ENCODE measurements at places on chromosomes 7 and 10. TPM values are rescaled to one million over a fixed set of nuclear protein-coding genes. Genes with fewer than 3 reads are reported as not detected.

DNA sequence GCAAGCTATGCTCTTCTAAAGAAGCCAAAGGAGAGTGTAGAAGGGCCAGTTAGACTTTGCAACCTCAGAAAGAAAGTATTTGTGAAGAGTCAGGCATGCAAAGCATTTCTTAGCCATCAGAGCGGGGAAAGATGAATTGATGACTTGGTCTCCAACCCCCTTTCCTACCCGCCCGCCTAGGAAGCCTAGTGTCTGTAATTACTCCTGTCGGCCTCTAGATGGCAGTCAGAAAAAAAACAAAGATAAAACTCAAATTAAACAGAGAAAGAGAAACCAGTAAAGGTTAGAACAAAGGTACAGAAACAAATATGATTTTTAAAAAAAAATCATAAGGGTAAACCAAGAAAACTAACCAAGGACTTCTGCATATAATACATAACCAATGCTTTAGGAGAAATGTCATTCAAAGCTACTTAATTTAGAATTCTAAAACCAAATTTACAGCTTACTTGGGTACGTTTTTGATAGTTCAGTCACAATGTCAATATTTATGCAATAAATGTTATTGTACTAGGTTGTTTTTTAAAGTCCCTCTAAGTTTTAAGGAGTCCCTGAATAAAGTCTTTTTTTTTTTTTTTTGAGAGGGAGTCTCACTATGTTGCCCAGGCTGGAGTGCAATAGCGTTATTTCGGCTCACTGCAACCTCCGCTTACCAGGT is 97.6 kb downstream of the LYZL1 start:
- DNase-seq: peak; percentile 53

DNA sequence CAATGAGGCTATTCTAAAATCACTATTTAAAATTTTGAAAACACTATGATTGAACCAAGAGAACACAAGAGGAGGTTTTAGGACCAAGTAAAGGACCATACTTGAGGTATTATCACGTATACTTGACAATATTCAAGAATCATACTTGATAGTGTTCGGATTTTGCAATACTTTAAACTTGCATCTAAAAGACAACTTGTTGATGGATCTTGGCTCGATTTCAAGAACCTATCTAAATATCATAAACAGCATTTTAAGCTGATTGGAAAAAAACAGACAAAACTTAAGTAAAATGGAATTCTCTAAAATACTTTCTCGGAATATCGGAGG is 1.3 kb downstream of the NAMPT start:
- DNase-seq: no peak

GRCh38 chr7:36651404-36651803 is 72.9 kb downstream of the AOAH start:
- DNase-seq: no peak

GRCh38 chr10:8187171-8187666 is 132.7 kb downstream of the GATA3 start:
- no peak for DNase-seq

GRCh38 chr10:86970162-86970981 is 2.1 kb downstream of the ADIRF start:
- DNase-seq: peak; percentile 64

AGR3 gene
- not detected for total RNA-seq

GRCh38 chr7:103630318-103630717 is 184.3 kb upstream of the SLC26A5 start:
- DNase-seq: no peak

LLCFC1 gene
- total RNA-seq: not detected

DNA sequence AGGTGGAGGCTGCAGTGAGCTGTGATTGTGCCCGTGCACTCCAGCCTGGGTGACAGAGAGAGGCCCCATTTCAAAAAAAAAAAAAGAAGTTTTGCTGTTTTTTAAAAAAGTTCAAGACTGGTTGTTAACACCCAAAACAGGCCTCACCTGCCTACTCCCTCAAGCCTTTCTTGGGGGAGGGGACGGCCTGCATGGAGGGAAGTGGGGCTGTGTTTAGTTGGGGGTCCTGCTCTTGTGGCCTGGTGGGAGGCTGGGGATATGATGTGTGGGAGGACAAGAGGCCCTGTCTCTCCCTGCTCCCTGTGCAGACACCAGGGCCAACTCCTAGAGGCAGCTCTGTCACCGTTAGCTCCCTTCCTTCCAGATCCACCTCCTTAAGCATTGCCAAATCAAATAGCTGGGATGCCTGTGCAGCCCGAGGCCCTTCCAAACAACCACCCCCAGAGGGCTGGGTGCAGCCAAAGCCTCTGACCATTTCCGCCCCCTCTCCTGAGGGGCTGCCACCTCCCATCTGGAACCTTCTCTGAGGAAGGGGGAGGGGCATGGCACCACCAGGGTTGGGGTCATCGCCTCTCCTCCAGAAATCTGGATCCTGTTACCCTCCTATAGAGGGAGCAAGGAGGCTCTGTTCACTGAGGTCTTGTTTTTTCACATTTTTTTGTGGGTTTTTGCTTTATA is 32.9 kb upstream of the ANKRD2 start:
- DNase-seq: no peak

- no peak for DNase-seq
Measured at GRCh38 chr7:96188591-96188991, 133.3 kb downstream of the SLC25A13 start.

GRCh38 chr7:111168182-111168581 is 77.3 kb downstream of the LRRN3 start:
- no peak for DNase-seq

CAV2 gene
- total RNA-seq: 141 TPM

CYTH3 gene
- total RNA-seq: 11.1 TPM

DNA sequence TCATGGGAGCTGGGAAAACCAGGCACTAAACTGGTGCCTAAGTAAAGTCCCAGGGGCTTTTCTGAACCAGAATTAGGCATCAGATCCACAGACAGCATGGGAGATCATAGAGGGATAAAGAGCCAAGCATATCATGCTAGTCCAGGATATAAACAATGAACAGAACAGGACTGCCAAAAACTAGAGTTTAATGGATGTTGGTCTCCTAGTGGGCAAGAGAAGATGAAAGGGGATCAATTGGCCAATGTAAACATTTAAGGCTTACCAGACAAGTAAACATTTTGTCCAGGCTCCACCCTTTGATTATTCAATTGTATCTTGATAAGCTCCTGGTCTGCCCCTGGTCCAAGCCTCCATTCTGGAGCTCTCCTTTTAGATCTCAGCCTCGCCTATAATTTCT is 18.9 kb downstream of the MACC1 start:
- no peak for DNase-seq

DNA sequence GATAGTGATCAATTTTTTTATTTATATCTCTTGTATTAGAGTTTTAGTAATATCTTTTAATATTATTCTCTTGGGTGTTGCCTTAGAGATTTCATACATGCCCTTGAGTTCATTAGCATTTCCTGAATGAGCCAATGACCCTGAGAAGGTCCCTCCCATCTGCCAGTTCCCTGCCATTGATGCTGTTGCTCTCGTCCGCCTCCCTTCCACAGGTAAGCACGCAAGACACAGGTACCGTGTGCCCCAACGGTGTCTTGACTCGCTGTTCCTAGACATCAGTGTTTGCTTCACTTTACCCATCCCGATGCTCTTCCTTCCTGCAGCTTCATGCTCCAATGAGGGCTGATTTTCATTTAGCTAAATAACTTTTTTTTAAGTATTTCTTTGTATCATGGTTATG is 19.7 kb upstream of the PWWP2B start:
- no peak for DNase-seq

DNA sequence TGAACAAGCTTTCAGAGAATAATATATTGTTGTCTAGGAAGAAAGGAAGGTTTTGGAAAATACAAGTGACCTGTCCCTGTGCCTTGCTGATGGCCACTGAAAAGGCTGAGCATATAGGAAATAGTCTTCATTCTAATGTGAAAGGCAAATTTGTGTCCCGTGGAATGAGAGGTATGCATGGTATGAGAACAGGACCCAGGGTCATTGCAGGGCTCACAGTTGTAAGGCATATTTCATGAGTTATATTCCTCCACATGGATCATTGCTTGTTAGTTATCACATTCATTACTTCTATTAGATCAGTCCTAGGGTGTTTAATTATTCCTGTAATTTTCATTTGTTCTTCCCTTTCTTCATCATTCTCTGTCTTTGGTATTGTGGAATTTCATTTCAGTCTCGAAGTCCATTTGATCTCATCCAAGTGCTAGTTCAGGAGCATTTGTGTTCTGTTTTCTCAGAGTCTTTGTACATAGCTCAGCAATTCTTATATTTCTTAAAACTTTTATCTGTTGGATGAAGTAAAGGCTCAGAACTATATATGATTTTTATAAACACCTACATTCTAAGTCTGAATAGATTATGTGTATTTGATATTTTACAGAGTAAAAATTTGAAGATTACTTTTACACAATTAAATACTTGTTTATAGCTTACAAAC is 39.4 kb upstream of the ARHGAP21 start:
- peak; percentile 19 for DNase-seq

GRCh38 chr10:78634835-78635234 is 433.9 kb upstream of the ZMIZ1 start:
- DNase-seq: no peak

SLC29A3 gene
- 1.3 TPM for total RNA-seq

- no peak for DNase-seq
Measured at GRCh38 chr10:113078282-113078907, 128.3 kb downstream of the TCF7L2 start.

DNA sequence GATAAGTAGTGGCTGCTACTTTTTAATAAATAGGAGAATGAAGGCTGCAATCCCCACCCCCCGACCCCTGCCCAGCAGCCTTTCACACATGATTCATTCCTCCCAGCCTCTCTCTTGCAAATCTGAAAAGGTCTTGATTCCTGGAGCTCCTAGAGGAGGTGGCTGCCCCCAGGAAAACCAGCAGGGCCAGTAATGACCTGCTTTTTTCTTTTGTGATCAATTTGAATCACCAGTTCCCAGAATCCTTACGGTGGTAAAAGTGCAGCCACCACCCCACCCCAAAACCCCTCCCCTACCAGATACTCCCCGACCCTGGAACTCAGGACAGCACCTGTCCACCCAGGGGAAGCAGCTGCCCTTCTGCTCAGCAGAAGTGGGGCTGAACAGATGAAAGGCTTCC is 108.9 kb downstream of the C10orf105 start:
- no peak for DNase-seq

- no peak for DNase-seq
Measured at GRCh38 chr10:78696791-78697395, 371.9 kb upstream of the ZMIZ1 start.

GRCh38 chr7:28533731-28534531 is 121.6 kb downstream of the CREB5 start:
- peak; percentile 2 for DNase-seq

- no peak for DNase-seq
Measured at GRCh38 chr10:116274064-116274904, 1.3 kb upstream of the GFRA1 start.

All from lung microvascular endothelial cell (primary cell).